Esophagus muscularis mucosa (tissue), 4 donors: ENCODE measurements at places on chromosomes 3 and 15.

GRCh38 chr3:117674321-117674720, 964.7 kb downstream of the TUSC7 start:
- no peak for DNase-seq

GRCh38 chr3:97778152-97778551, 13.6 kb downstream of the ARL6 start:
- DNase-seq = no peak

DNA sequence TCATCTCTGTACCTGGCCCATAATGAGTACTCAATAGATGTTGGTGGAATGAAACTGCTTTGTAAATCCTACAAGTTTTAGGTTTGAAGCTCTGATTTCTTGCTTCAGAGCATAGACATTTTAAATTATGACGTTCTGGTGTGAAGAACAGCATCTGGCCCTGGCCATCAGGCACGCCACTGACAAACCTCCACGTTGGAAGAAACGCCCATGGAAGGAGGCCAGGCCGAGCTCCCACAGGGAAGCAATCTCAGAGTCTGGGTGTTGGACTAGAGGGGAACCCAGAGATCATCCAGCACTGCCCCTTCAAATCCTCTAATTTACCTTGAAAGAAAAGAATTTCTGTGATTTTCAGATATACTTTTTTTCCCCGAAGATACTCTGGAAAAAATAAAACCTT, 328.1 kb upstream of the RGMA start:
- DNase-seq = no peak

- no peak for DNase-seq
Measured at GRCh38 chr3:37899711-37900306, 38.1 kb downstream of the CTDSPL start.

GRCh38 chr15:48914717-48915116, 36.8 kb downstream of the EID1 start:
- DNase-seq = no peak

DNA sequence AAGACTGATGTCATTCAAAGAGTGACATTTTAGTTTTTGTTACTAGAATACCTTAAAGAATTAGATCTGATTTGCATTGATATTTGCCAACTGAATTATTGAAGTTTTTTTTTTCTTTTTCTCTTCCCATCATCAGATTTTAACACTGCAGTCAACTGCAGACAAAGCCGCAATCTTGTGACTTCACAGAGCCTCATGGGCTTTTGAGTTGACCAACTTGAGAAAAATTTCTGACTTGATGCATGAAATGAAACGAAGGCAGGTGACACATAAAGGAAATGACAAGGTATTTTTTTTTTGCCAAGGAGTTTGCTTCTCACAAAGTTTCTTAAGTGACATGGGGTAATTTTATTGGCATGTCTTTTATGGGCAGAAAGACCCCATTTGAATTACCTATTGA, 383.7 kb downstream of the GAP43 start:
- DNase-seq = no peak

DNA sequence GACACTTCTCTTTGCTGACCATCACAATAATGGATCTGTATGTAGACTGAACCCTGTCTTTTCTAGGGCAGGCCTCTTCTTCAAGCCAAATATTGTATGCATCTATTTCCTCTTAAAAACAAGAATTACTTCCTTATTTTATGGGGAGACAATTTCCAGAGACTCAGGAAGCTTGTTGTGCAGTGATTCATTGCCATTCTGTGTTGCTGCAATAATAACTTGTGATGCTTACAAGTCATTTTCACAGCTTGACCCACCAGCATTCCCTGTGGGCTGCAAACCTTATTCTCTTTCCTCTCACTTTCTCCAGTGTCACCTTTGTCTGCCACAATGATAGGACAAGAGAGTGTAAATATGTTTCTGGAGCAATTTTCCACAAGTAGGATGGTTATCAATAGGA, 276.7 kb upstream of the SGO1 start:
- DNase-seq = no peak

DNA sequence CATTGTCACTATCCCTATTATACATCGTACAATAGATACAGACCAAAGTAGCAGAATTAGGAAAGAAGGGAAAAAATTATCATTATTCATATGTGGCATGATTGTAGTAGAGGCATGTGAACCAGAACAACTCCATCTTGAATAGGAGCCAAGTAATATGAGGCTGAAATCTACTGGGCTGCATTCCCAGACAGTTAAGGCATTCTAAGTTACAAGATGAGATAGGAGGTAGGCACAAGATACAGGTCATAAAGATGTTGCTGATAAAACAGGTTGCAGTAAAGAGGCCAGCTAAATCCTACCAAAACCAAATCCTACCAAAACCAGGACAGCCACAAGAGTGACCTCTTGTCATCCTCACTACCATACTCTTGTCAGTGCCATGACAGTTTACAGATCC, 1035.4 kb upstream of the SEMA6D start:
- no peak for DNase-seq

- no peak for DNase-seq
Measured at GRCh38 chr15:99571299-99571698, 5.5 kb downstream of the MEF2A start.

DNA sequence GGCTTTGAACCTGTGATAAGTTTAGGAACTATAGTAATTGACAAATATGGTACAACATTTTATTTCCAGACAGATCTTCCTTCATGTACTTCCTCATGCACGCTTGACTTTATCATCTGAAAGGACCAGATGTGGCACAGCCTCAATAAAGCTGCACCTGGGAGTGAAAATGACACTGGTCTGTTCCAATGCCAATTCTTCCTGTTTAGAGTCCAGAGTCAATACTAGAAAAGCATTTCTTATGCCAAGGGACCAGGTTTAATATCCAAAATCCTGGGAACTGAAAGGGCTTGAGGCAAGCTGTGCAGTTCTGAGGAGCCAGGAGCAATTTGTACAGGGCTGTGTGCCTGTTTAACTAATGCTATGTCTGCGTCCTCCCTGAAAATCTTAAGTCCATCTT, 15.3 kb downstream of the DPH6 start:
- DNase-seq = no peak

- no peak for DNase-seq
Measured at GRCh38 chr15:70722266-70723121, 40.9 kb downstream of the UACA start.

- DNase-seq = no peak
Measured at GRCh38 chr3:150371741-150372254, 36.3 kb upstream of the TSC22D2 start.

GRCh38 chr3:160830796-160831195, 74.8 kb downstream of the PPM1L start:
- DNase-seq = no peak
